ENCODE measurements at places on chromosomes 4 and X.

GRCh38 chr4:150379454-150379853 is 202.5 kb upstream of the MAB21L2 start:
- no peak for DNase-seq

DNA sequence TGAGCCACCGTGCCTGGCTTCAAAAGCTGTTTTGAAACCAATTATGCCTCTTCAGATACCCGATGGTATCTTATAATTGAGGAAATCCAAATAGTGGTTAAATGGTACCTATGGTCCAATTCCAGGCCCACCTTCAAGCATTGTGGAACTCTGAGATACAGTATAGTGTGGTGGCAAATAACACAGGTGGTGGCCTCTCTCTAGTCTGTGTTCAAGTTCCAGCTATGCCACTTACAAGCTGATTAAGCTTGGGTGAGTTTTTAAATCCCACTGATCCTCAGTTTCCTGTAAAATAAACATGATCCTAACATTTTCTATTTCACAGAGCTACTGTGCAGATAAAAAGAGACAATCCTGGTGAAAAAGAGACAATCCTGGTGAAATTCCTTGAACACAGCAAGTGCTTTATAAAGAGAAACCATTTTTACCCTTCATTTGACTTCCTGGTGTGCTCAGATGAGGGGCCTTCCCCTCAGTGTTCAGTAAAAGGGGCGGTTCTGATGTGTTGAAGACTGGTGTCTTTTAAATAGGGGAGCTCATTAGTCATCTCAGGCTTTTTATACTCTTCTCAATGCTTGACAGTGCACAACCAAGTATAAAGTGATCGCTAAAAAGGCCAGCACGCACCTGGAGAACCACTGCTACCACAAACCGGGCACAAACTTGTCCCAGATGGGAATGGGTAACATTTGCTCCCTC is 30.8 kb upstream of the CD40LG start:
- no peak for DNase-seq

DNA sequence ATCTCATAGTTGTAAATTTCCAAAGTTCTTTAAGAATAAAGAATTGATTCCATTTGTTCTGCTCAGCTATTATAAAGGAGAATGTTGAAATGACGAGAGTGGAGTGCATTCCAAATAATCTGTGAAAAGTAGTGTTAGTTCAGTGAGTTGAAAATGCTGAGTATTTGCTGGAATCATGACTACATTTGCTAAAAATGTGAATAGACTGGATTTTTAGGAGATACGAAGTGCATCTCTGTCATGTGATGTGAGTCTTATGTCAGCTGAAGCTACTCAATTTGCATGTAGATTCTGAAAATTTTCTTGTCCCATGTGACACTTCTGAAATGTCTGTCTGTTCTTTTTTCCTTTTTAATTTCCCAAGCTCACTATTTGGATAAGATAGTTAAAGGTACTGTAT is 206.0 kb downstream of the DCTD start:
- no peak for DNase-seq

DNA sequence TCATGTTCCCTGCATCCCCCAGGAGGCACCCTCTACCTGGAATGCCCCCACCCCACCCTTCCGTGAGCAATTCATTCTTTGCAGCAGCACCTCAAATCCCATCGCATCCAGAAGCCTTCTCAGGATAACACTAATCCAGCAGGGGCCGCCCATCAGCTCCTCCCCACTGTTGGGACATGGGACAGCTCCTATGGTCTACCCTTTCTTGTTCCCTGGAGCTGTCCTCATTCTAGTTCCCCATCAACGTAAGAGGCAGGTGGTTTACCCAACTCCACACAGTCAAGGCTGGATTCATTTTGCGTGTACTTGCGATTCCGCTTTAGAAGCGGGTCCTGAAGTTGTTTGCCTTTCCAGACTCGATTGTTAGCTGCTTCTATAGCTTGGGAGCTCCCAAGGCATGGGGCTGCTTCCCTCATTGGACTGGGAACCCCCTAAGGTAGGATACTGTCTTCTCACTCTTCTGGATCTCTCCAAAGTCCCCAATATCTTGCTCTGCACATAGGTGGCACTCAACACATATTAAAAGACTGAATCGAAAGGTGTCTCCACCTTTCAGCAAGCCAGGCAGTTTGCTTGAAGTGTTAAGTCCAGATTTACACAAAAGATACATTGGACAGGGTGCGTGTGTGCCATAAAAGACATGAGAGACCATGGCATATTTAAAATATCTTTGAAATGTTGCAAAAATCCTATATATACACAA is 942 bp upstream of the APLN start:
- DNase-seq, result peak; percentile 11

DNA sequence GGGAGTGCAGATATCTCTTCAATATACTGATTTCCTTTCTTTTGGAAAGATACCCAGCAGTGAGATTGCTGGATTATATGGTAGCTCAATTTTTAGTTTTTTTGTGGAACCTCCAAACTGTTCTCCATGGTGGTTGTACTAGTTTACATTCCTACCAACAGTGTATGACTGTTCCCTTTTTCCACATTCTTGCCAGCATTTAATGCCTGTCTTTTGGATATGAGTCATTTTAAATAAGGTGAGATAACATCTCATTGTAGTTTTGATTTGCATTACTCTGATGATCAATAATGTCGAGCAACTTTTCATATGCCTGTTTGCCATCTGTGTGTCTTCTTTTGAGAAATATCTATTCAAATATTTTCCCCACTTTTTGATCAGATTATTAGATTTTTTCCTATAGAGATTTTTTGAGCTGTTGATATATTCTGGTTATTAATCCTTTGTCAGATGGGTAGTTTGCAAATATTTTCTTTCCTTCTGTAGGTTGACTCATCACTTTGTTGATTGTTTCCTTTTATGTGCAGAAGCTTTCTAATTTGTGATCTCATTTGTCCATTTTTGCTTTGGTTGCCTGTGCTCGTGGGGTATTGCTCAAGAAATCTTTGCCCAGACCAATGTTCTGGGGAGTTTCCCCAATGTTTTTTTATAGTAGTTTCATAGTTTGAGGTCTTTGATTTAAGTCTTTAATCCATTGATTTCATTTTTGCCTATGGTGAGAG is 552.7 kb downstream of the ZNF674 start:
- no peak for DNase-seq

GRCh38 chr4:94525993-94526728 is 74.4 kb downstream of the PDLIM5 start:
- no peak for DNase-seq

DNA sequence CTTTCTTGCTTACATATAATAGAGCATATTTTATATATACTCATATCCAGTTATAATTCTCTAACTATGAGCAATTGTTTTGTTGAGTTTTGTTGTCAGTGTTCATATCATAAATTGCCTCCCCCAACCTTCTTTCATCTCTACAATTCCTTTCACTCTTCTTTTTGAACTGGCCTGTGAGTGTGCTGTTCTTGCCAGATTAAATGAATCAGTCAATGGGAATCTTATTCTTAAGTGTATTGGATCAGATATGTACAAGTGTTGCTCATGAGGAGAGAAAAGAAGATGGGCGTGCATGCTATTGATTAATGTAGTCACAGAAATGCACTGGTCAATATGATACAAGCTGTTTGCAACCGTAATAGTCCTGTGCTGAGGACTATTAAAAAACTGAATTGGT is 728.1 kb upstream of the MAGEB2 start:
- DNase-seq, result no peak

- no peak for DNase-seq
Observed at GRCh38 chr4:113114884-113115283, 65.4 kb downstream of the ANK2 start.

DNA sequence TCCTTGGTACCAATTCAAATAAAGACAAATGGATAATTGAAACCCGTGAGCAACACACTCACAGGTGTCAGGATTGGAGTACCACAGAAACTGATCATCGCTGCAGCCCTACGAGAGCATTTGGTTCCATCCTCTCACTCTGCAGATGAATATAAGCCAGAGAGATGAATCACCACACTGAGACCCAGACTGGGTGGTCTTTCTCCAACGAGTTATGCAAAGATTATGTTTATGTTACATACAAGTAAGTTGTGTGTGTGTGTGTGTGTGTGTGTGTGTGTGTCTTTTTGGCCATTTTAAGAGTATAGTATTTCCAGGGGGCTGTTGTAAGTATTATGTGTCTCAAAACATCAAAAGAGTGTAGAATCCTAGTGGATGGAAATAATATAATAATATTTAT is 329.5 kb upstream of the ZFP42 start:
- no peak for DNase-seq

Data from NCI-H2081 (cell line).